ENCODE measurements at places on chromosomes 4 and X. TPM values are rescaled to one million over a fixed set of nuclear protein-coding genes. Genes with fewer than 3 reads are reported as not detected.

The S100P gene
- 0.95 TPM for total RNA-seq

The TEX13B gene
- not detected for total RNA-seq

- no peak for DNase-seq
Observed at GRCh38 chr4:15577508-15577907, 77.6 kb downstream of the FBXL5 start.

DNA sequence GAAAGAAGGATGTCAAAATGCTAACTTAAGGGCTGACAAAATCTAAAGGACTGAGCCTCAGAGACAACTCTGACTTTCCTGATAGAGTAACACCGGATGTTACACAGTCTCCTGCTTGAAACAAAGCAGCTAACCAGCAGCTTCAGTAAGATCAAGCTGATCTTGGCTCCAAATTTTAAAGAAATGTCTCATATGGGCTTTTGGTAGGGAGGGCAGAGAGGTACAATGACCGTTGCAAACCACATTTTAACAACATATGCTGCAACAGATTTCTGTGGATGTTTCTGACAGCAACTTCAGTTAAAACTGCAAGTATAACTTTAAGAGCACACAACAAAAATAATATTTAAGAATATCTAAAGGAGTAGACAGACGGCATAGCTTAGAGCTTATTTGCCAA is 9.1 kb downstream of the RPGR start:
- no peak for DNase-seq

DNA sequence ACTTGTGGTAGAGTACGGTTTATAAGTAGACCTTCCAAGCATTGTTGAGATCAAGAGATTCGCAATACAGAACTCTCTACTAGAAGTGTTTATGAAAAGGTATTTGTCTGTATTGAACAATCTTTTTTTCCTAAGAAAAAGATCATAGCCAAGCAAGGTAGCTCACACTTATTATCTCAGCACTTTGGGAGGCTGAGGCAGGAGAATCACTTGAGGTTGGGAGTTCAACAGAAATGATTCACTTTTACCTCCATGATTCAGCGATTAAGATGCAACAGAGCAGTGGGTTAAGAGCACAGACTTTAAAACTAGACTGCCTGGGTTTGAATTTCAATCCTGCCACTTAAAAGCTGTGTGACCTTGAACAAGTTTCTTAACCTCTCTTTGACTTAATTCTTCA is 74.3 kb downstream of the TMEM156 start:
- DNase-seq, result no peak

DNA sequence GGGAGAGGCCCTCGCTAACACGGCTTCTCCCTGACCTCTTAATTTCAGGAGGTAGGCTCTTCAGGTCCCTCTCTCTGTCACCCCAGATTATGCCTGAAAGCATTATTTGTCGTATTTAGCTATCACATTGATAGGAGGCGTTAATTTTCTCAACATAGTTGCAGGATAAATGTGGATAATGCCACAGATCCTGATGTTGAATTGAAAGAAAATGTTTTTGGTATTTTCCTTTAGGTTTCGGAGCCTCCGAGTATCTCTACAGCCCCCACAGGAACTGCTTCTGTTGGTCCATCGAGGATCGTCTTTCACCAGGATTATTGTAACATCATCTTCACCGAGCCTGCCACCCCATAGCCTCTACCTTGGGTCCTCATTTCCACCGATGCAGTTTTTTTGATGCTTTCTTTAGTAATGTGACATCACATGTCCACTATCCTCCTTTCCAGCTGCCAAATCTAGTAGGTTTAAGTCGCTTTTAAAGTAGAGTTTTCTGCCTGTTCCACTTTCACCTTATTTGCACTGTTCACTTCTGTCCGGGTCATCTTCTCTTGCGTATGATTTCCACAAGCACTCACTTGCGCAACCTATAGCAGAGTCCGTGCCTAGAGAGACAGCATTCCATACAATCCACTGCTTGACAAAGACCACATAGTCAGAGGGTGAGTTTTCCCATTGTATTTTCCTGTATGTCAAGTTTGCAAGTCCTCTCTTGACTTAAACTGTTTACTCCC is 665 bp downstream of the TIGD2 start:
- DNase-seq, result no peak

GRCh38 chr4:152485726-152486276 is 50.1 kb downstream of the FBXW7 start:
- no peak for DNase-seq

- no peak for DNase-seq
Observed at GRCh38 chr4:112938461-112939058, 110.9 kb upstream of the ANK2 start.

Data from chondrocyte (in vitro differentiated cells).